ENCODE measurements at places on chromosomes 16 and 17.
A peak's percentile ranks its signal among the peaks of the same experiment; 100 is the strongest.

DNA sequence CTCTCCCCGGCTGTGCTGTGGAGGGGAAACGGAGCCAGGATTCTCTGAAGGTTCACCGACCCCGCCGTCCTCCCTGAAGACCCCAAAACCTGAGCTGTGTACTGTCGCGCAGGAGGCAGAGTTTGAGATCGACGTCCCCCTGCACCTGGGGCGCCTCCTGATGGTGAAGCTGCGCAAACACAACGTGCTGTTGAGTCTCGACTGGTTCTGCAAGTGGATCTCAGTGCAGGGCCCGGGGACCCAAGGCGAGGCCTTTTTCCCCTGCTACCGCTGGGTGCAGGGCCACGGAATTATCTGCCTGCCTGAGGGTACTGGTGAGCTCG is 62.6 kb upstream of the TEKT1 start:
- DNase-seq, result peak; percentile 29

- DNase-seq, result no peak
Measured at GRCh38 chr17:78001612-78002011, 43.1 kb downstream of the TNRC6C start.

- DNase-seq, result no peak
Measured at GRCh38 chr17:70945386-70945785, 776.1 kb downstream of the KCNJ2 start.

- DNase-seq, result no peak
Measured at GRCh38 chr17:76865174-76865573, 3.0 kb upstream of the MGAT5B start.

Measured in stimulated activated CD4-positive, alpha-beta T cell treated with anti-CD3 and anti-CD28 coated beads, Interleukin-4, amount 100 ng/mL, for 48 hours (primary cell).